NCI-H748 treated with DMSO at 0.1 percent for 48 hours (cell line): ENCODE measurements at places on chromosomes 3 and 15.

DNA sequence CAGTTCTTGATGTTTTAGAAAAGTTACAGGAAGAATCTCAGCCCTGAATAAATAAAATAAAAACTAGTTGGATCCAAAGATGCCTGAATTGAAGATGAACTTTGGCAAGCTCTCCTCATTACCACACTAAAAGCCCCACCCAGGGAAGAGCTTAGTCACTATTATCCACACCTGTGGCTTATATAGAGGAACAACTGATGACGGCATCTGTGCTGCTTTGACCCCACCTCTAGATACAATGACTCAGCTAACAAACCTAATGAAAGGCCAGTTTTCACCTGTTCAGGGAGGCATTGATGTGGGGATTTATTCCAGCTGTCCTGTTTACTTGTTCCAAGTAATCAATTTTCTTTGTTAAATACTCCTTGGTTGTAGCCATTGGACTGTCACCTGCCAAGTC lies 604.7 kb upstream of the EPHA6 start:
- DNase-seq: peak; percentile 30

DNA sequence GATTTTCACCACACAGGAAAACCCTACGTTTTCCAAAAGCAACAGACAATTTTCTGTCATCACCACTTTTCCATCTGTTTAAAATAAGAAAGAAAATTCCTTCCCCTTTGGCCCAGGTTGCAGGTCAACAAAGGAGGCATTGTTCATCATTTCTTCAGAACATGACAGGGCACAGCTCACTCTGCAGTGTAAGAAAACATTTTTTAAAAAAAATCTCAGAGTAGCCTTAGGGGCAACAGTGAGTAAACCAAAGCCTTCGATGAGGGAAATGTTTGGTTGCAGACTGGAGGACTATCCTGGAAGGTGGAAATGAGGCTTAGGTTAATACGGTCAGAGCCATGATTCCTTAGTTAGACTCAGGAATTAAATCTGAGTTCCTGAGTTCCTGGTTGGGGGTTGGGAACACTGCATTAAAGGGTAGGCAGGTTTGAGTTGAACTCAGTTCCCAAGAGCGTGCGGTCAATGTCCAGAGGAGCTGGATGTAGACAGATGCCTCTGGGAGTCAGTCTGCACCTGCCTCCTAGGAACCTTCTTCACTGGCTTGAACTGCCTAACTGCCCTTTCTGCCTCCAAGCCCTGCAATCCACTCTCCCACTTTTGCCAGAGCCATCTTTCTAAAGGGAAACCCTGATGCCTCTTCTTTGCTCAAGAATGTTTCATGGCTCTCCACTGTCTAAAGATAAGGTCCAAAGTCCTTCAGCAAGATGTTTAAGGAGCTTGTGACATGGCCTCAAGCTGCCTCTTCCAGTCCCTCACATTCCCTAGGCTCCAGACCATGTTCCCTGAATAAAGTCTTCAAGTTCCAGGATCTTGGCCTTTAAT lies 3.3 kb upstream of the HES1 start:
- DNase-seq: no peak

- DNase-seq: no peak
These were observed 134.4 kb downstream of the PDE8A start for GRCh38 chr15:85116066-85116465.

- no peak for DNase-seq
These were observed 70.9 kb upstream of the UBE3A start for GRCh38 chr15:25509703-25510102.

DNA sequence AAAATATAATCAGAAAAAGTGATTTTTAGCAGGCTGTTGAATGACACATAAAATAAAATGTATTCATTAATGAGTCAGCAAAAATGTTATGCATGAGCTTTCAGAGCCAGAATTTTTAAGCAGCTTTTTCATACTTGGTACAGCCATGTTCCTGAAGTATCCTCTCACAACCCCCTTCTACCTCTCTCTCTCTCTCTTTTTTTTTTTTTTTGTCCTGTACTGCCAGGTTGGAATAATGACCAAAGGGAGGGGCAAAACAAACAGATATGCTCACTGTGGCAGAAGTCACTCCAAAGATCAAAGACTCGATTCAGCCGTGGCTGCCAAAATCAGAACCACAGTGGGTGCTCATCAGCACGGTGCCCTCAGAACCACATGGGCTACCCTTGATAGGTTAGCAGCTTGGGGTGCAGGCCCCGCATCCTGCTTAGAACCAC lies 383.0 kb downstream of the ZBTB20 start:
- DNase-seq: no peak

GRCh38 chr3:46283881-46284450 lies 41.7 kb downstream of the CCR3 start:
- DNase-seq: no peak

- DNase-seq: no peak
These were observed 92.5 kb downstream of the PIK3R4 start for GRCh38 chr3:130654091-130654490.

- no peak for DNase-seq
These were observed 72.4 kb downstream of the CHDH start for GRCh38 chr3:53773611-53774368.

DNA sequence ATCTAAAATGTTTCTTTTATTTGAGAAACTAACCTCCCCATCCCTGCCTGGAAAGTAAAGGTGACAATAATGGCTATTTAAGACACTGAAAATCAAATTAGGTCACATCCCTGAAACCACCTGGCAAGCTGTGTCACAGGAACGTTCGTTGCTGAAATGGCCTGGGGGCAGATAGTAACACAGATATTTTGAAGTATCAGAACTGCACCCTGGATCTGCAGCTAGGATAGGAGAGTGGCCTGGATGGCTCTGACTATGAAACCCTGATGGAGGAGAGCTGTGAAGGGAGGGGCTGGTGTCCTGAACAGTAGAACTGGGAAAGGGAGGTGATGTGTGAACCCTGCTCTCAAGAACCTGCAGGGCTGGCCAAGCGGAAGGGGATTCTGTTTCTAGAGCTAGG lies 648.3 kb upstream of the CFAP20DC start:
- DNase-seq: no peak

DNA sequence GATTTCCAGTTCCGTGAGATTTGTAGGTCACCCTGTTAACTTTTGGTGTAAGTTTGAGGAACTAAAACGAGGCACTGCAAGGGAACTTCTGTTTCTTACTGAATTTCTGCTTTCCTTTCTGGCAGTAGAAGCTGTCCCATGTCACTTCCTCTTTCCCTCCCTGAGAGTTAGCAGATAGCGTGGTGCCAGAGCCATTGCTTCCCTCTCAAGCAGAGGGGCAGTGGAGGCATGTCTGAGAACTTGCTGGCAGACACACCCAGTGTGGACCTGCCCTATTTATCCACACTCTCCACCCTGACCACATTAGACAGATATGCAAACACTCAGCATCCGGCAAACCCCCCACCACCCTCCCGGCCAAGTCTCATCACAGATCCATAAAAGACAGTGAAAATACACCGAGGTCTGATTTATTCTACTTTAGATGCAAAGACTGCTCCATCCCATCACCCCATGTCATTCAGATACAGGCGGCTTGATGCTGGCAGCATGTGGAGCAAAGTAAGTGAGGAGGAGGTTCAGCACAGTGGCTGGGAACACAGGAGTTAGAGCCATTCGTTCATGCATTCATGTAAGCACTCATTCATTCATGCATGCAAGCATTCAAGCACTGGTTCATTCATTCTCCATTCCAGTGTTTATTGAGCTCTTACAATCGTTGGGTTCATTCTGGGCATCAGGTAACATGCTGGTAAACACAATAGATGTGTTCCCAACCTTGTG lies 324.7 kb downstream of the SHQ1 start:
- DNase-seq: no peak

DNA sequence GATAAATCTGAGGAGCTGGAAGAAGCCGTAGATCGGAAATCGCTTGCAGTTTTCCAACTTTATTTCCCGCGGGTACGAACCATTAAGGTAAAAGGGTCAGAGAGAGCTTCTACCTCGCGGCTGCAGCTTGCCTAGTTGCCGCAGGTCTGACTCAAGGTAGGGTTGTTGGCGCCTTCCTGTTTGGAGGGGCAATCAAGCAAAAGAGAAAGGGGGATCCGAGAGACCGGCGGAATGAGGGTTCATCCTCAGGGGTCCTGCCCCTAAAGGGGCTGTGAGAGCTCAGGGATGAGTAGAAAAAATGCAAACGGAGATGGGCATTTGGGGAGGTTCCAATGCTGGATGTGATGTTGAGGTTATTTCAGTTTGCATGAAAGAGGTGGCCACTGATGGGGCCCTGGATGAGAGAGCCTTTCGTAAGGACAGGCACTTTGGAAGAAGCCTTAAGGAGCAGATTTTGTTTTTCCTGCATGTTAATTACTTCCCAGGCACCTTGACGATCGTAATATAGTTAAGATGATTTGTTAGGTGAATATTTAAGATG lies 265.4 kb downstream of the CGGBP1 start:
- no peak for DNase-seq

GRCh38 chr3:117243657-117244056 lies 534.1 kb downstream of the TUSC7 start:
- DNase-seq: no peak

DNA sequence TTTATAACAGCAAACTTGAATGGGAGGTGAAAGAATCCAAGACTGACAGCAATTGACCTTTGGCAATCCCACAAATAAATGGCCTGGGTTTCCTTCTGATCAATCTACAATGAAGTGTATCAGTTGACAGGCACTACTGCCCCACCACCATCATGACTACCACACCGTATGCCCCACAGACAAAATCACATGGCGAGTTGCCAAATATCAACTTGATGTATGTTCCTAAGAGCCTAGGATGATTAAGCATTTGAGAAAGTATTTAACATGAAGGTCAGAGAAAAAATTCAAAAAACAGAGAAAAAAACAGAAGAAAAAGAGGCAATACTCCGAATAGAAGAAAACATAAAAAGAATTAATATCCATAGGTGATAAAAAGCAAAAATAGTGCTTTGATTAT lies 215.9 kb upstream of the STAC start:
- no peak for DNase-seq

GRCh38 chr15:58228718-58229117 lies 90.5 kb downstream of the AQP9 start:
- DNase-seq: no peak

GRCh38 chr3:125043599-125044151 lies 12.1 kb downstream of the HEG1 start:
- no peak for DNase-seq

DNA sequence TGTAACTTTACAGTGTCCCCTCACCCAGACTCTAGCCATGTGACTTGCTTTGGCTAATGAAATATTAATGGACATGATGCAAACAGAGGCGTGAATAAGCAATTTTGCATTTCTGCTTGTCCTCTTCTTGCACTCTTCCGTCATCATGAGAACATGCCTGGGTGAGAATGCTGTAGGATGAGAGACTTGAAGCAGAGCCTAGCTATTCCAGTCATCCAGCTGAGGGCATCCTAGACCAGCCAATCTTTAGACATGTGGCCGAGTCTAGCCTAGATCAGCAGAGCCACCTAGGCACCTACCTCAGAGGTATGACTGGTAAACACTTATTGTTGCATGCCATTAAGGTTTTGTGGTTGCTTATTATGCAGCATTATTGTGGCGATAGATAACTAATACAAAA lies 450.5 kb upstream of the AZI2 start:
- no peak for DNase-seq

DNA sequence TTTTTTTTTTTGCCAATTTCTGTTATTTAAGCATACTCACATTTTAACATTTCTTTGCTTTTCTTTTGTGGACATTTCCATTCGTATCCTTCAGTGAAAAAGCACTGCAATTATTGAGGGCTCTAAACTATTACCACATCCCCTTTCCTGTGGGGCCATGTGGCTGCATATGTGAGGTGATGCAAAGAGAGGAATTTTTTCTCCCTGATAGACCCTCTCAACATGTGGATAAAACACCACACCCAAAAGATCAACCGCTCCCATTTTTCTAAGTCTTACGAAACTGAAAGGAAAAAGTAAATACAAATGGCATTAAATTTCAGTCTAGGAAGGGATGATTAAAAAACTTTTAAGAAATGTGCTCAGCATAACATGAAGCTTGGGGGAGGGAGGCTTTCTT lies 68.8 kb downstream of the DNAJC13 start:
- DNase-seq: no peak

DNA sequence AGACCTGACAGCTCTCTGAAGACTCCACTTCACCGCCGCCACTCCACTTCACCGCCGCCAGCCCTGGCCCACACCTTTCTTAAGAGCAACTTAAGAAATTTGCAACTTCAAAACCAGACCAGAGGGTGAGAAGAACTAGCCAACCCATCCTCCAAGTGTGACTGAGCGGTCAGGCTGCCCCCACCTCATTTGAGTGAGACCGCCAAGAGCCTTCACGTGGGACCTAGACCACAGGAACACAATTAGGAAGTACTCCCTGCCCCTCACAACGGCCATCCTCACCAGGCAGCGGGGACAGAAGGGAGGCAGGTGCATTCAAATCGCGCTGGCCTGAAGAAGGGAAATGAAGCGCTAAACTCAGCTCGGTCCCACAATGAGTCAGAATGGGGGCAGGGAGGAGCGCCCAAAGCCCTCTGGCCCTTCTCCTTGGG lies 156.8 kb upstream of the BCL6 start:
- DNase-seq: no peak

DNA sequence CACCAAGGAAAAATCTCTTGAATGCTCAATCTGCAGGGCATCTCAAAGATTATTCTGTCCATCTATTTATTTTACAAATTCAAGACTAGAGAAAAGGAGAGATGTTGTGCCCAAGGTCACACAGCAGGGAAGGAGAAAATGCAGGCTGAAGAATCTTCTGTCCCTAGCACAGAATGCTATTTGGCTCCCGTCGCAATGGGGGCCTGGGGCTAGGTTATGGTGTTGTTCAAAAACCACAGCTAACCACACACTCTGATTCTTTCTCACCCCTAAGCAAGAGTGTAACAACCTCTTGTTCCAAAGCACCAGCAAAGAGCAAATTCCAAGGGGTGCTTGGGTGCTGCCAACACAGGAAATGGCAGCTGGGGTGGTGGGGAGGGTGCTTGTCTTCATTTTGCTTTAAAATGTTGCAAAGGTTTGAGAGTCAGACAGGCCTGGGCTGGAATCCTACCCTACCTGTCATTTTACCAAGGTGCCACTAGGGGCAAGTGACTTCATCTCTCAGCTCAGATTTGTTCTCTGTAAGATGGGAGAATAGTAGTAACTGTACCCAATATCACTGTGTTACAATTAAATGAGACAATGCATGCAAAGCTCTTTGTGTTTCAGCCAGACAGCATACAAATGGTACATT lies 112.5 kb downstream of the ADAMTS9 start:
- no peak for DNase-seq

GRCh38 chr15:47437491-47437890 lies 279.8 kb upstream of the SEMA6D start:
- DNase-seq: no peak

GRCh38 chr15:77513226-77513625 lies 92.5 kb downstream of the HMG20A start:
- DNase-seq: no peak

DNA sequence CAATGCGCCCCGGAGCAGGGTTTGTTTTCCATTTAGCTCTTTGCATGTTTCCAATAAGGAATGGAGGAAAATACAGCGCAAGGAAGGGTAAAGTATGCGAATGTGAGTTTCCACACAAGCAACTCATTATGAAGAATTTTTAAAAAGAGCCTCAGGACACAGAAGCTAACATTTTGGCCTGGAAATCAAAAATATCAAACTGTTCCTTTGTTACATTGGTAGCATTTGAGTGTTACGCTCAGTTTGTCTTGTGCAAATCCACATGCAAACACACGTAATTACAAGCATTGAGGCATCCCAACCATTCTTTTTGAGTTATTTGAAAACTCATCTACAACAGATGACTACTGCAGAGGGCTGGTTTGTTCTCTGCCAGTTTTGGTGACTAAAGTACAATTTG lies 93.0 kb upstream of the SNRPA1 start:
- no peak for DNase-seq

GRCh38 chr15:89640245-89640644 lies 15.0 kb downstream of the KIF7 start:
- no peak for DNase-seq
